Cortex of kidney (tissue), 1 donor: ENCODE measurements at places on chromosomes 4 and X.

GRCh38 chr4:187840814-187841213 is 154.8 kb upstream of the ZFP42 start:
- DNase-seq = no peak

- DNase-seq = no peak
These were observed 109.2 kb downstream of the MAPK10 start for GRCh38 chr4:86250619-86251018.

GRCh38 chr4:52098618-52099017 is 47.5 kb downstream of the SPATA18 start:
- no peak for DNase-seq

GRCh38 chr4:67770422-67770821 is 16.2 kb upstream of the GNRHR start:
- no peak for DNase-seq

GRCh38 chrX:150050387-150050786 is 112.1 kb upstream of the EOLA2 start:
- DNase-seq = no peak

- DNase-seq = no peak
These were observed 2.7 kb upstream of the ASB5 start for GRCh38 chr4:176271749-176272148.

- DNase-seq = no peak
These were observed 14.3 kb downstream of the JCHAIN start for GRCh38 chr4:70651864-70652506.

GRCh38 chr4:159455675-159456237 is 352.9 kb downstream of the RAPGEF2 start:
- no peak for DNase-seq

GRCh38 chr4:169268951-169269760 is 1.6 kb downstream of the SH3RF1 start:
- DNase-seq = no peak

GRCh38 chr4:151025759-151026158 is 10.7 kb upstream of the LRBA start:
- no peak for DNase-seq

DNA sequence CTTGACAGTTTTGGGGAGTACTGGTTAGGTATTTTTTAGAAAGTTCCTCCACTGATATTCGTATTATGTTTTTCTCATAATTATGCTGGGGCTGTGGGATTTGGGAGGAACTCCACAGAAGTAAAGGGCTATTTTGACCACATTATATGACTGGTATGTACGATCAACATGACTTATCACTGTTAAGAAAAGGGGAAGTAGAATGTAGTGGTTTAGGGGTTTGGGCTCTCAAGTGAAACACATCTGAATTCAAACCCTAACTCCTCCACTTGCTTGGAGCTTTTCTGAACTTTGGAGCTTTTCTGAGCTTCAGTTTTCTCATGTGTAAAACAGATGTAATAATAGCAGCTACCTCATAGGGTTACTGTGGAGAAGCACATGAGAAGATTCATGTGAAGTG is 96.4 kb upstream of the C1GALT1C1 start:
- no peak for DNase-seq

DNA sequence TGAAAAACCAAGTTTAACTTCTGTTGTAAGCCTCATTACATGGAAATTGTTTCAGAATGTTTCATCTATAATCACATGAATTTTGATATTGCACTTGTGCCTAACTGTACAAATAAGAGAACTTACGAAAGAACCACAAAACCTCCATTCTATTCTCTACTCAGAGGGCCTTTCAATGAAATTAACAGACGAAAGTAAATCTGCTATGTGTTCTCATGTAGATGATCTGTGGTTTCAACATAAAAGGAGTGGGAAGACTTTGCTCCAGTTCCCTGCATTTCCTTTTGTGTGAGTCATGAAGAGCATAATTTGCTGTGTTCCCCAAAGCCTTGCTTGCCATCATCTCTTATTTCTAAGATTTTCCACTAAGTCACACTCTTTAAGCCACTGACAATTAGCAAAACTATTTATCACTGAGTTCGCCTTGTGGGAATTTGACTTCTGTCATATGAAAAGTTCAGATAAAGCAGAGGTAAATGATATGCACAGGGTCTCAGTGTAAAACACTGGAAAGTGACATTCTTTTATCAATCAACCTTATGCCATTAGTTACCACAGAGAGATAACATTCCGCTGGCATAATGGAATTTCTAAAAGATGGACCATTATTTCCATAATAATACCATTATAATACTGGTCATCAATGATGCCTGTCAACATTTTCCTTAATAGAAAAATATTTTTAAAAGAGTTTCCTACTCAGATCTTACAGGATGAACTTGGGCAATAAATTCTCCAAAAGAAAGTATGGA is 329.8 kb downstream of the NR3C2 start:
- DNase-seq = no peak

DNA sequence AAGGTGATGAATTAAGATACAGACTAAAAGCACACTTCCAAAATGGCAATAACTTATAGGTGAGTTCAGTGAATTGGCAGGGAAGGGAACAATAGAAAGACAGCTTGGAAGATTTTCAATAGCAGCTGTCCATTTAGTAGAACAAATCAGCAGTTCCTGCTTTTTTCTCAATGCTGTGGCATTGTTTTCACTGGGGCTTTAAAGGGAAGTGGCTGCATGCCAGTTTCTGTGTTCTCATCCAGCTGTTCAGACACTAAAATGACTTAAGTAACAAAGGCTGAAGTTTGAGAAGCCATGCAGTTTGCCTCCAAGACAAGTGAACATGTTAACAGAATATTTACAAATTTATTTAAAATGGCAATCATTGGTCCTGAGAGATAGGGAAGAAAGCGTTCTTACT is 291.9 kb downstream of the FAM47A start:
- DNase-seq = no peak

DNA sequence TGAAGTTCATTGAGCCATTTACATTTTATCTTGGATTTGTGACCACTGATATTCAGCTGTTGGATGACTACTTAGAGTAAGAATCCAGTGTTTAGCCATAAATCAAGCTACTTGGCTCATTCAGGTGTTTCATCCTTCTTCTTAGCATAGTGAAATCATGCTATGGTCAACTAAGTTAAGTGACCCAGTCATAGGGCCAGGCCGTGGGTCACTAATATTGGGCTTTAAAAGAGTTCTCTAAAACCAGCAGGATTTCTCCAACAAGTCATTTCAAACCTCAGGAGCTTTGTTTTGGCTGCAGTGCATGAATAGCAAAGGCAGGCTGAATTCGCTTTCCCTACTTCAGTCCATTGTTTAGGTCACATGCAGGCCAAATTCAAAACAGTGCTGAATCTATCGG is 181.0 kb downstream of the MAML3 start:
- no peak for DNase-seq

GRCh38 chrX:96182366-96182765 is 502.3 kb upstream of the DIAPH2 start:
- no peak for DNase-seq

GRCh38 chr4:78369679-78370078 is 181.9 kb upstream of the ANXA3 start:
- DNase-seq = no peak

GRCh38 chr4:56684320-56685050 is 3.4 kb upstream of the HOPX start:
- no peak for DNase-seq

- DNase-seq = no peak
These were observed 139.0 kb downstream of the ATG4A start for GRCh38 chrX:108230574-108230973.

- DNase-seq = no peak
These were observed 13.0 kb upstream of the SMIM20 start for GRCh38 chr4:25901030-25901430.

DNA sequence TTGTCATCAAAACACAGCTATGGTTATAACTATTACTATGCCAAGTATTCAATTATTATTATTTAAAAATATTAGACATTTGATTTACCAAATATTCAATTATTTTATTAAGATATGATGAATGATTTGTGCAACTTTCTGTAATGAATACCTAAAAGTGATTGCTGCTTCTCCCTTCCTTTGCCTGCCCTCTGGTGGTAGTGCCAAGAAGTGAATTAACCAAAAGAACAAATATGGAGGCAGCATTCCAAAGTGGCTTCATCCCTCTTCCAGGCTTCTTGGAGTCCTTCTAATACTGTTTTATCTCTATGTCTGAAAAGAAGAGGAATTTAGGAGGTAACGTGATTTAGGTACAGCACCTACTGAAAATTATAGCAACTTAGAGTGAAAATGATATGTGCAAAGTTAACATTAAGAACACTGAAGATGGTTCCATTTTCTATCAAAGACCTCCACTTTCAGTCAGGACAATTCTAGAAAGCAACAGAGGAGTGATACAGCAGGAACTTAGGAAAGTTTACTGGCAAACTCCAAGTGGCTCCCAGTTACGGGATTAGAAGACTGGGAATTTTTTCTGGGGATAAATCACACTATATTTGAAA is 43.0 kb downstream of the ENPEP start:
- no peak for DNase-seq

- no peak for DNase-seq
These were observed 29.2 kb upstream of the CTSO start for GRCh38 chr4:155982736-155983385.

- DNase-seq = no peak
These were observed at the start of gene APELA for GRCh38 chr4:164876700-164877324. APELA (plus strand) TSS chr4:164877178; CDS start chr4:164877332, 154 bp downstream.

DNA sequence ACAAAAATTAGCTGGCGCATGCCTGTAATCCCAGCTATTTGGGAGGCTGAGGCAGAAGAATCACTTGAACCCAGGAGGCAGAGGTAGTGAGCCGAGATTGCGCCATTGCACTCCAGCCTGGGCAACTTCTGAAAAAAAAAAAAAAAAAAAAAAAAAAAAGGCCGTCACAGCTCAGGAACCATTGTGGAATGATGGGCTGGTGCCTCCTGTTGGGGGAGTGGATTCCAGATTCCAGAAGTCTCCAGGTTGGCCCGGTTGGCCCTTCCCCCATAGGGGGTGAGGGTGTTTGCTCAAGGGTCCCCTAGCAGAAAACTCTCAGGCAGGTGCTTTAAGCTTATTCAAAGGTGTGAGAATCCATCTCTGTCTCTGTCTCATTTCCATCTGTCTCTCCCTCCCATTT is 11.5 kb downstream of the SH3TC1 start:
- no peak for DNase-seq

DNA sequence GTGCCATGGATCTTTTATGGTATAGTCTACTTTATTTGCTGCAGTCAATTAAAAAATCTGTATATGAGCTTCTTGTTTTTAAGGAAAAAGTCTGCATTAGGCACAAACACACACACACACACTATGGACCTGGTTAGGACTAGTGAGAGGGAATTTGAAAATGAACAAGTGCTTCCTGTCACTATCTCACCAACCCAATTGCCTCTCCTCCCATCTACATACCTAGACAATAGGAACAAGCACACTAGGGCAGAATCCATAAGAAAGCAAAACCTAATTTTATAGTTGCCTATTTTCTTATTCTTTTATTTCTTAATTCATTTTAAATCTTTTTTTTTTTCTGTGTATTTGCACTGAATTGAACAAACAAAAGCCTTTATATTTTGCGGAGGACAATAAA is 22.7 kb downstream of the PALLD start:
- DNase-seq = no peak

DNA sequence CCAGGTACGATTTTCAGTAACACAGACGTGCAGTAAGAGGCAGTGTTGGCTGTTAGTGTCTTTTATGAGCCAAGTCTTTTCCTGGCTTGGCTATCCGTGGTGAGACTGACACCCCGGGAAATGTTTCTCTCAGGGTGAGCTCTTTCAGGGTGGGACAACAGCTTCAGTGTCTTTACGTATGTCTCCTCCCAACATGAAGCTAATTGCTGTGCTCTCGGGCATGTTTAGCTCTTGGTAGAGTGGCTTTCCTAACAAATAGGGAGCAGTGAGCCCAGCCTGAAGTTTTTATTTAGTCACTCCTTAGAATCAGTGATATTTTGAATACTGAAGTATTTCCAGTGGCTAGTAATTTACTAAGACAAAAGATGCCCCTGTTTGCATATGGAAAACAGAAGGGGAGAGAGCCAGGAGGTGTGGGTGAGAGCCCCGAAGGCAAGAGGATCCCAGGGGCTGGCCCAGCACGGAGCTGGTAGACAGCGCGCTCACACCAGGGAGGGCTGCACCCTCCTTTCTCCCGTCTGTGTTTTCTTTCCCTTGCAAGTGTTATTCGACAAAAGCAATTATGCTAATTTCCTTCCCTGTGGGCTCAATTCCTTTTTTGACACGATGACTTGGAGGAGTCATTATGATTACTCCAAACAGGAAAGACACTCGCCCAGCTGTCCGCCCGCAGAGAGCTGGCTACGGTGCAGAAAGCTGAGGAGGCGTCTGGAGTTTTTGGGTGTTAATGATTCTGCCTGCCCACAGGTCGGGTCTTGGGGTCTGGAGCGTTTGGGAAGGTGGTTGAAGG is 47.7 kb downstream of the PDGFRA start:
- DNase-seq = no peak

GRCh38 chr4:6464842-6465588 is 7.4 kb downstream of the PPP2R2C start:
- DNase-seq = no peak

DNA sequence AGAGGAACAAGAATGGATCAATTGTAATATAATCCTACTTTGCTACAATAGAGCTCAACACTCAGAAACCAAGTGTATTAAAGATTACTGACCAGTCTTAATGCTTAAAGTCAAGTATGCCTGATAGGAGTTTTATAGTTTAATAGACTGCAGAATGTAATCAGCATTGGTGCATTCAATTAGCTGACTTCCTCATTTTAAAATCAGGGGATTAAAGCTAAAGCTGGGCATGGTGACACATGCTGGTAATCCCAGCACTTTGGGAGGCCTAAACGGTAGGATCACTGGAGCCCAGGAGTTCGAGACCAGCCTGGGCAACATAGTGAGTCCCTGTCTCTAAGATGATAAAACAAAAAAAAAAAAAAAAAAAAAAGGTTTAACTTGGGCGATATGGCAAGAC is 10.8 kb downstream of the HNRNPDL start:
- DNase-seq = no peak

GRCh38 chr4:139126898-139127297 is 50.1 kb downstream of the ELF2 start:
- no peak for DNase-seq

DNA sequence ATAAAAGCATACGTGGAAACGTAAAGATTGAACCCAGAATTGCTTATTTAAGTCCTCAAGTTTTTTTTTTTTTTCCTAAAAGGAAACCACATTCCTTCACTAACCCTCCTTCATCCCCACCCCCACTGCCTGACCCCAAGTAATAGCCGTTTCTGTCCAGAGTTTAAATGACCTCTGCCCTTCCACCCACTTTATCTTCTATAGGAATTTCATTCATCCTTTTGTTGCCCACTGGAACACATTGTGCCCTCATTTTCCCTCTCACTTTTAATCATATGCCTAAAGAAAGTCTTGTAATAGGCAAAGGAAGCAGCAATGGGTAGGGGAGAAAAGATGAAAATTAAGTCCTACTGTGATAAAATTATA is 62.7 kb downstream of the SH3RF1 start:
- no peak for DNase-seq

GRCh38 chrX:41596596-41596995 is 92.2 kb upstream of the GPR34 start:
- DNase-seq = no peak
